ENCODE measurements at places on chromosomes 3 and 15.

- no peak for DNase-seq
Measured at GRCh38 chr3:15097891-15098290, 1.1 kb downstream of the RBSN start.

GRCh38 chr3:43786102-43786501 is 95.4 kb downstream of the ABHD5 start:
- DNase-seq: no peak

- no peak for DNase-seq
Measured at GRCh38 chr3:152204218-152204617, 64.5 kb upstream of the MBNL1 start.

- no peak for DNase-seq
Measured at GRCh38 chr15:95733931-95734330, 596.6 kb upstream of the NR2F2 start.

GRCh38 chr3:172096881-172097420 is 57.6 kb downstream of the FNDC3B start:
- DNase-seq: no peak

GRCh38 chr3:172129498-172129849 is 90.1 kb downstream of the FNDC3B start:
- no peak for DNase-seq

- peak; percentile 39 for DNase-seq
Measured at GRCh38 chr3:160003520-160004128, 15.0 kb downstream of the IL12A start.

DNA sequence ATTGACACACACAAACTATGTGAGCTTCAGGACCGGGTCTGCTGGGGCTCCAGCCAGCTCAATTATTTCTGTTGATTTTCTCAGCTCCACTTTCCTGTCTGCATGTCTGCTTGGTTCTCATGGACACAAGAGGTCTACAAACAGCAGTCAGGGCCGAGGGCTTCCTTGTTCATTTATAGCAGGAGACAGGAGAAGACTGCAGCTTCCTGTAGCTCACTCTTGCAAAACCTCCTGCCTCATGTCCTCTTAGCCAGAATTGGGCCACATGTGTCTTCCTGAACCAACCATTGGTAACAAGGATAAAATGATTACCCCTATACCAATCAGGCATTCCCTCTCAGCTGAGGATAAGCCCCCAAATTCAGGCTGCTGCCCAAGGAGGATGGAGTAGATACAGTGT is 182.8 kb downstream of the TLE3 start:
- no peak for DNase-seq

DNA sequence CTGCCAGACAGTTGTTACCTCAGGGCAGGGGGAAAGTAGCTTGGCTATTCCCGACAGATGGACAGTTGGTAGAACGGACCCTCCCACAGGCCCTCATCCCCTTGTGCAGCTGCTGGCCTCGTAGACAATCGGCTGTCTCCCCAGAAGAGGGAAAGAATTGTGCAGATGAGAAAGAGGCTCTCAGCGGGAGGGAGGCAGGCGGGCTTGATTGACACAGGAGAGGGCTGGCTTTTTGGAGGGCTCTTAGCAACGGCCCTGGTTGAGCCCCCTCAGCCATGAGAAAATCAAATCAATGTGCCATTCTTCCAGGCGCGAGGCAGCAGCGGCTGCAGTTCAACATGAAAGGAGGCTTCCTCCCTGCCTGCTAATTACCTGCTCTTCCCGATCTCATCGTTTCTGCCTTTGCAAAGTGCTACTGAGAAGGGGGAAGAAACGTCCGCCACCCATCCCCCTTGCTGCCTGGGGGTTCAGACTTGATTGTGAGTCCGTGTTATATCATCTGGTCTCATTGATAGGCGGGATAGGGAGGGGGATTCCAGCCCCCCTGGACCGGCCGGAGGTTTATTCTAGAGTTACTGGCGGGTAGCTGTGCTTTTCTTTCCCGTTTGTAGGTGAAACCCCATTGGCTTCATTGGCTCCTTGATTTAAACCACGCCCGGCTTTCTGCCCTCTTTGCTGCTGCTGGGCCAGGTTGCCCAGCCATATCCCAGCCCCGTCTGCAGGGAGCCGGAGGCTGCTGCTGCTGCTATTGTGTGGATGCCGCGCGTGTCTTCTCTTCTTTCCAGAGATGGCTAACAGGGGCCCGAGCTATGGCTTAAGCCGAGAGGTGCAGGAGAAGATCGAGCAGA is at the start of gene TAGLN3:
TSS of gene TAGLN3 (plus strand) at position 287 of the 848 bp plus-strand sequence. CDS start at position 788, 501 bp downstream.
- DNase-seq: peak; percentile 91

DNA sequence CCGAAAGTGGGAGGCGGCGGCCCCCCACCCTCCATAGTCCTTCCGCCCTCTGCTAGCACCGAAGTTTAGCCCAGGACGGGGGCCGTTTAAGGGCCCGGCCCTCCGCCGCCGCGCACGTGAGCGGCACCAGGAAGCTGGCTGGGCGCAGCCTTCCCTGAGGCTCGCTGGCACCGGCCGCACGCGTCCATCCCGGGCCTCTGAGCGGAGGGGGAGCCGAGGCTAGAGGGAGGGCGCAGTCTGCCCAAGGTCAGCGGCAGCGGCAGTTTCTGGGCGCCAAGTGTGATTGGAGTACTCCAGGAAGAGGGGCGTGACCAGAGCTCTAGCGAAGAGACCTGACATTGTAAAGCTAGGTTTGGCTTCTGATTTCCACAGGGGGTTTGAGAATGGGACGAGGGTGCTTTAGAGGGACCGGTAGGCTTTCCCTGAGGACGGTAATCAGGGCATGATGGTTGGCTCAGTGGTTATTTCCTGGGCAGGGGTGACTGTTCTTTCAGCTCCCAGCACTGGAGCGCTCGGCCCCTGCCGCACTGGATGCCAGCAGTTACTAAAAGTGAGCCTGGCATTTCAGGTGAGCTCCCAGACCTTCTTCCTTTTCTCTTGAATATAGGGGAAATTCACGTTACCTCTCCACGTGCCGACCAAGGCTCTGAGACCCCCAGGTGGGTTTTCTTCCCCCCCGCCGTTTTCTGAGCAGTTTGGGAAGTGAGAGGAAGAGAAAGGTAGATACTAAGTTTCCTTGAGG is 853 bp downstream of the TEX264 start:
- peak; percentile 19 for DNase-seq

DNA sequence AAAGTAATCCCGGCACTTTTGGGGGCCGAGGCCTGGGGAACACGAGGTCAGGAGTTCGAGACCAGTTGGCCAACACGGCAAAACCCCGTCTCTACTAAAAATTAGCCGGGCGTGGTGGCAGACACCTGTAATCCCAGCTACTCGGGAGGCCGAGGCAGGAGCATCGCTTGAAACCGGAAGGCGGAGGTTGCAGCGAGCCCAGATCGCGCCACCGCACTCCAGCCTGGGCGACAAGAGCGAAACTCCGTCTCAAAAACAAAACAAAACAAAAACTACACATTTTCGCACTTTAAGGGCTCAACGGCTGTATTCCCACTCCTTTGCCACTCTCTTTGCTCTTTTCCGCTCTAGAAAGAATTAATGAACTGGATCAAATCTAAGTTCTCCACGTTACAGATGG is 763 bp upstream of the TRNT1 start:
- no peak for DNase-seq

Data from NCI-H1092 treated with DMSO at 0.1 percent for 48 hours (cell line).